ENCODE measurements at places on chromosomes 7 and 10. TPM values are rescaled to one million over a fixed set of nuclear protein-coding genes. Genes with fewer than 3 reads are reported as not detected.

- H3K36me3 ChIP-seq: no peaks in the 10 kb centered on the region
- no peak overlapping the region for H3K4me3 ChIP-seq
- no peaks in the 10 kb centered on the region for H3K4me1 ChIP-seq
- H3K27me3 ChIP-seq: no peaks in the 10 kb centered on the region
- DNase-seq: no peak
These were observed 72.3 kb downstream of the AMPH start for GRCh38 chr7:38558761-38559345.

PNLIPRP1 gene
- total RNA-seq: not detected

DNA sequence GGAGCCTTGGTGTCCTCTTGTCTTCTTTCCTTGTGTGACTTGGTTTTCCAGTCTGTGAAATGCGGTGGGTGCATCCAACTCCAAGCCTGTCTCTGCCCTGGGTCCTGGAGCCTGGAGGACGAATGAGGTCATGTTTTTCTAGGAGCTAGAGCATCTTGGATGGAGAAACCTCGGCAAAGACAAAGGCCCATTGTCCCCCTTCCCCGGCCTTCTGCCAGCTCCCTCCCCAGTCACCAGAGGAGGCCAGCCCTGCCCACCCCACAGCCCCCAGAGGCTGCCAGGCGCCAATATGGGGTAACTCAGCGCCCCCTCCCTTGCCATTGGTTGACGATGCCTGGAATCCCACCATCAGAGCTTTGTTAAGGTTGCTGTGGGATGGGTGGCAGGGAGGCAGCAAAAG, 40.4 kb downstream of the KCTD7 start:
- H3K27ac ChIP-seq: no peak overlapping the region
- peaks cover 16% of the 10 kb centered on the region for H3K4me1 ChIP-seq
- no peak for DNase-seq

GRCh38 chr10:132612571-132613504, 75.3 kb downstream of the INPP5A start:
- no peak overlapping the region for H3K27ac ChIP-seq
- no peak for DNase-seq
- peaks cover 11% of the 10 kb centered on the region for H3K36me3 ChIP-seq
- H3K27me3 ChIP-seq: no peaks in the 10 kb centered on the region
- no peak overlapping the region for H3K4me3 ChIP-seq

- H3K27ac ChIP-seq: no peak overlapping the region
- H3K36me3 ChIP-seq: no peaks in the 10 kb centered on the region
- no peaks in the 10 kb centered on the region for H3K4me1 ChIP-seq
- H3K27me3 ChIP-seq: peaks cover 7% of the 10 kb centered on the region
These were observed 19.9 kb downstream of the HABP2 start for GRCh38 chr10:113572520-113573290.

TMEM140 gene
- total RNA-seq: 26.4 TPM

GRCh38 chr10:25808372-25808771, 125.7 kb upstream of the MYO3A start:
- no peak for DNase-seq
- no peak overlapping the region for H3K27ac ChIP-seq
- H3K27me3 ChIP-seq: no peaks in the 10 kb centered on the region

- H3K4me1 ChIP-seq: no peaks in the 10 kb centered on the region
- no peaks in the 10 kb centered on the region for H3K36me3 ChIP-seq
- no peak overlapping the region for H3K27ac ChIP-seq
- peaks cover 57% of the 10 kb centered on the region for H3K27me3 ChIP-seq
These were observed 9.8 kb downstream of the HSPA12A start for GRCh38 chr10:116732573-116732972.

GRCh38 chr7:38105874-38106483, 72.1 kb upstream of the STARD3NL start:
- peaks cover 8% of the 10 kb centered on the region for H3K27me3 ChIP-seq
- no peak overlapping the region for H3K27ac ChIP-seq
- no peaks in the 10 kb centered on the region for H3K36me3 ChIP-seq
- peak; percentile 6 for DNase-seq
- H3K4me3 ChIP-seq: no peak overlapping the region
- no peaks in the 10 kb centered on the region for H3K4me1 ChIP-seq

DNA sequence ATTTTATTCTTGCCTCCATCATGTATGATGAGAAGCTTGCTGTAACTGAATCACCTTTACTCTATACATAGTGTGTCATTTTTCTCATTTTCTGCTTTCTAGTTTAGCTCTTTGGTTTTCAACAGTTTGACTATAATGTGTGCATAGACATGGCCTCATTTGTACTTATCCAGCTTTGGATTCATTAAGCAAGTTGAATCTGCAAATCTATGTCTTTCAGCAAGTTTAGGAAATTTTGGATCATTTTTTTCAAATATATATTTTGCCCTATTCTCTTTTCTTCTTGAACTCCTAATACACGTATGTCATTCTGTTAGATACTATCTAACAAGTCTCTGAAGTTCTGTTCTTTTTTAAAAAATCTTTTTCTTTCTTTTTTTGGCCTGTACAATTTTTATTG, 57.8 kb downstream of the PRLHR start:
- peaks cover 7% of the 10 kb centered on the region for H3K27me3 ChIP-seq
- no peaks in the 10 kb centered on the region for H3K36me3 ChIP-seq
- no peak overlapping the region for H3K27ac ChIP-seq

DNA sequence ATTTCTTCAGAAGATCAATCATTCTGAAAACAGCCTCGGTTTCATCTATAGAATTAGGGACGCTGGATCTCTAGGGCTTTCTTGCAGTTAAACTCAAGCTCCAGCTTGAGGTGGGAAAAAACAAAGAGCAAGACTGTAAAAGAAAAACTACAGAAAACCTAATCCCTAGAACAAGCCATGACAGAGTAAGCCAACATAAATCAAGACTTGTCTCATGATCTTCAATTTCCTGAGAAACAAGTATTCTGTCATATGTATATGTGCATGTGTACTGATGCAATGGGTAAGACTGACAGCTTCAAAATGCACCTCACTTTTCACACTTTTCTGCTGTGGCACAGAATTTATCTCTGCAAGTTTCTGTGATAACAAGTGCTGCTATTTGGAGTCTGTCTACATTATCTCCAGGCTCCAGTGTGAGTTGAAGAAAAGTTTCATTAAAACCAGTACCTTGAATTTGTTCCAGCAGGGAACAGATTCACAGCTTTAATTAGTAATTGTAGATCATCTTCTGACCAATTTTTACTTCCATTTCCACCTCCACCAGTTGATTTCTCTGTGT, 19.2 kb downstream of the PMPCB start:
- no peak for DNase-seq
- H3K4me3 ChIP-seq: no peak overlapping the region
- peaks cover 8% of the 10 kb centered on the region for H3K4me1 ChIP-seq
- peak overlapping the region; percentile 89 for H3K27ac ChIP-seq

TMEM243 gene
- total RNA-seq: 58.6 TPM
